ENCODE measurements at places on chromosomes 1 and 21.

DNA sequence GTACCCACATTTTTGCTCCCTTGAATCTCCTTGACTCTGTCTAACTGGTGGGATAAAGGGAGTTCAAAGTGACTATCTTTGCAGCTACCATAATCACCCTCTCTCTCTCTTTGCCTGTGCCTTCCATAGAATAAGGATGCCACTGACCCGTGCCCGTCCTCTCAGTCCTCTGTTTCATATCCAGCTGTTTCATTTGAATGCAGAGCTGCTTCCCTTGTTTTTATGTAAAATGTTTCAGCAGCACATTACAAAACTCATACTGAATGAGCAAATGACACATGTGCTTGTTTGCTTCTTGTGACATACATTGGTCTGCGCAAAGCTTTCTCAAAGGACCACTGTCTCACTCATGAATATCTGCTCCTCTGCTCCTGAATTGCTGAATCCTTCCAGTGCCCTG lies 38.4 kb downstream of the CDC42 start:
- DNase-seq: peak; percentile 34

- peak; percentile 94 for DNase-seq
Observed at GRCh38 chr1:198937231-198938031, 298.6 kb downstream of the PTPRC start.

DNA sequence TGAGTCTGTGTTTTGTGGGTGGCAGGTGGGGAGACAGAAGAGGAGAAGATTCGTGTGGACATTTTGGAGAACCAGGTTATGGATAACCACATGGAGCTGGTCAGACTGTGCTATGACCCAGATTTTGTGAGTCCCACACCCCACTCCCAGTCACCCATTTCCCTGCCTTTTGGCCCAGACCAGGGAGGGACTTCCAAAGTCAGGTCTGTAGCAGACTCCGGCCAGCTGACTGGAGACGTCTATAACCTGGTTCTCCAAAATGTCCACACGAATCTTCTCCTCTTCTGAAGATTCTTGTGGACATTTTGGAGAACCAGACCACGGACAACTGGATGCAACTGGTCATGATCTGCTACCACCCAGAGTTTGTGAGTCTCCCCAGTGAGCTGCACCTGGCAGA lies 1.6 kb downstream of the GSTM5 start:
- no peak for DNase-seq

- DNase-seq: no peak
Observed at GRCh38 chr1:50527249-50527986, 104.2 kb upstream of the DMRTA2 start.

DNA sequence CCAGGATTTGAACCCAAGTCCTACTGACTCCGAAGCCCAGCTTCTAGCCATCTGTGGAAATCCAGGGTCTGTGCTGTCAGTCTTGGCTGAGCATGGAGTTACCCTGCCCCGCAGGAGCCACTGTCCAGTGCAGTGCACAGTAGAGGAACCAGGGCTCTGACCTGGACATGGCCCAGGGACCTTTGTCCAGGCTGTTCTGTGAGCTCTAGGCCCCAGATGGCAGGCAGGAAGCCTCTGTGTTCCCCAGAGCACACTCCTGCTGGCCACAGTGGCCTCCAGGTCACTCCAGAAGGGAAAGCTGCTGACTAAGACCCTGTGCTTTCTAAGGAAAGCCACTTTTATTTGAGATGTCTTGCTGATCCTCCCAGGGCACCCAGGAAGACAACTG lies 13.8 kb downstream of the S100A7A start:
- DNase-seq: no peak

GRCh38 chr1:204448991-204449677 lies 37.5 kb upstream of the PPP1R15B start:
- no peak for DNase-seq

DNA sequence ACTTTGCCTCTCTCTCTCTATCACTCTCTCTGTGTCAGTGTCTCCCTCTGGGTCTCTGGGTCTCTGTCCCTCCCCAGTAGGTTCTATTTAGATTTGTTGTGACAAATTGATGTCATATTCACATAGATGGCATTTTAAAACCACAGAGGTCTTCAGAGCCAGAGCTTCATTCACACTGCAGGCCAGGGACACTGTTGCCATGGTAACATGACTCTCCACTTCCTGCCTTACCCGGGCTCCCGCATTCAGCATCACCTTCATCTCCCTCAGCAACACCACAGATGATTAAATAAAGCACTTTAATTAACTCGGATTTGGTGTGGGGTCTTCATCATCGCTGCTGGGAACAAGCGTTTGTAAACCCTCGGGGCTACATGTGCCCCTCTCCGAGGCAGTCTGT lies 132.6 kb downstream of the ETS2 start:
- DNase-seq: no peak

- DNase-seq: peak; percentile 50
Observed at GRCh38 chr1:207579436-207579799, 65.5 kb upstream of the CR1L start.

DNA sequence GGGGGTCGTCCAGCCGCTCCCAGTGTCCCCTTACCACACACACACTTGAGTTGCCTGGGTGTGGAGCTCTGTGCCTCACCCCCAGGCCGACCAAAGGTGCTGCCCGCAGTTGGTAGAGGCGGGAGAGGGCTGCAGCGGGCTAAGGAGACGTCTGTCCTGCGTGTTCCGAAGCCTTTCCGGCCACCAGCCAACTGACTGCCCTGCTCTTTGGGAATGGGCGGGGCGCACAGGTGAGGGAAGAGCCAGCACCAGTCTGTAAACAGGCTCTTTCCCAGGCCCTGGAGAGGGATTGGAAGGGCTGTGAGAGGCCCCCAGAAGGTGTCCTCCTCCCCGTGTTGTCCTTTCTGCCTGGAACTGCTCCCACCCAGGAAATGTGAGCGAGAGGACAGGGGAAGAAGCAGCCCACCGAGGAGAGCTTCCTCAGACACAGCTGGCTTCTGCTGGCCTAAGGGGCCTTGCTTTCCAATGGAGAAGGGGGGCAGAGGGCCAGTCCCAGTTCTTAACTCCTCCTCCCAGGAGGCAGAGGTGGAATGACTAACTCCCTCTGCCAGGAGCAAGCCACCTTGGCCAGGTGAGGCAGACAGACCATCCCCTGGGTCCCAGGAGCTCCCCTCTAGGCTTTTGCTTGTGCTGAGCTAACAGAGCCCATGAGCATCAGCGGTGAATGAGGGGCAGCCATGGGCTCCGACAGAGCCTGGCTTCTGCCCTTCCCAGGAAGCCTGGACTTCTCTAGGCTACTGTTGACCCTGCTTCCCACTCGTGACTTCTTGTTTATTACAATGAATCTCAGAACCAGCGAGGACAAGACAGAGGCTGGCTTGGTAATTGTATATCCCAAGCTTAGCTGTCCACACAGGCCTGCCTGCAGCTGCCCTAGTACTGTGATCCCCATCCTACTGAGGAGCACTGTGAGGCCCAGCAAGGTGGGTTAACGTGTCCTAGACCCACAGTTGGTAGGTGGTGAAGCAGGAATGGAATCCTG lies 158.1 kb upstream of the COA6 start:
- no peak for DNase-seq

- DNase-seq: no peak
Observed at GRCh38 chr1:228304766-228305395, 97.0 kb downstream of the OBSCN start.

DNA sequence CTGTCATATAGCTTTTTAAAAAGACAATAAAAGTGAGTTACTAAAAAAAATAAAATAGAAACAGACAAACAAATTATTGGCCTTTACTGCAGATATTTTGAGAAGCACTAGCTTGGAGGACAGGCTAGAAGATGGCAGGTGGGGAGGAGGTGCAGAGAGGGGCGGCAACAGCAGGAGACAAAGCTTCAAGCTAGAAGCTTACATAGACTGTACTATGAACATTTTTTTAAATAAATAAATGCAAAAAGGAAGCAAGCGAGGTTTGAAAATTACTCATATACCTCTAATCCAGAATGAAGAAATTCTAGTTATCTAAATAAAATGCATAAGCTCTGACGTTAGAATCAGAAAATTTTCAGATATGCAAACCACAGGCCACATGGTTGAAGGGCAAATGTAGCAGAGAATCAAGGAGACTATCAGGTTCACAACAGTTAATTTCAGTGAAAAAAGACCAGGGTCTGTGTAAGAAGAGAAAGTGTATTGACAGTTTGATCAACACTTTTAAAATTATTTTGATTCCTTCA lies 54.9 kb downstream of the NRIP1 start:
- DNase-seq: no peak

DNA sequence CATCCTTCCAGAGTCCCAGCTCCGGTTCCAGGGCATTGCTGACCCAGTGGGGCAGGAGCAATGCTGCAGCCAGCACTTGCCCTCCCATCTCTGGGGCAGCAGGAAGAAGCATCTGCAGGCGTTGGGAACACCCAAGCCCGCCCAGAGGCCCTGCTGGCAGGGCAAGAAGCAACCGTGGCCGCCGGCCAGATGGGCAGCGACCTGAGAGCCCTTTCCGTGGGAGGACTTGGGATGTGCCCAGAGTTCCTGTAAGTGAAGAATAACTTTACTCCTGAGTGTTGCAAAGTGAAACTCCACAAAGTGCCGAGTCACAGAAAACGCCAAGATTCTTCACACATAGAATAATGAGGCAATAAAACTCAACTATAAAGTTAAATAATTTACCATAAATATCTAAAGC lies 46.0 kb downstream of the GRIK3 start:
- no peak for DNase-seq

GRCh38 chr21:41167348-41168342 lies at the start of gene BACE2:
Gene BACE2 (plus strand): TSS chr21:41168160. CDS start chr21:41168264, 104 bp downstream.
- peak; percentile 64 for DNase-seq

DNA sequence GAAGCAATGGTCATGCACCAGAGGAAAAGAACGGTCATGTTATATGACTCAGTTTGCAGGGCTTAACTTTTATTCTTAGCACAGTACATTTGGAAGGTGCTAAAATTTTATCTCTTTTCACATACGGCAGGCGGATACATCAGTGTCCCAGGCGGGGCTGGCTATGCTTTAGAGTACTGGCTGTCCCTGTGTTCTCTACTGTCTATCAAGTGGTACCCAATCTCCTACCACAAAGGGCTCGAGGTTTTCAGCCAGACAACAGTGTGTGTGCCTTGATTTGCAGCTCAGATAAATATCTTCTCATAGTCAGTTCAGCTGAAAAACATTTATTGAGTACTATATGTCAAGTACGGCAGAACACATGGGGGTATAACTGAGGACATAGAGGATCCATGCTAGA lies 65.3 kb downstream of the URB2 start:
- DNase-seq: no peak

- DNase-seq: no peak
Observed at GRCh38 chr1:57553666-57554065, 129.8 kb upstream of the DAB1 start.

DNA sequence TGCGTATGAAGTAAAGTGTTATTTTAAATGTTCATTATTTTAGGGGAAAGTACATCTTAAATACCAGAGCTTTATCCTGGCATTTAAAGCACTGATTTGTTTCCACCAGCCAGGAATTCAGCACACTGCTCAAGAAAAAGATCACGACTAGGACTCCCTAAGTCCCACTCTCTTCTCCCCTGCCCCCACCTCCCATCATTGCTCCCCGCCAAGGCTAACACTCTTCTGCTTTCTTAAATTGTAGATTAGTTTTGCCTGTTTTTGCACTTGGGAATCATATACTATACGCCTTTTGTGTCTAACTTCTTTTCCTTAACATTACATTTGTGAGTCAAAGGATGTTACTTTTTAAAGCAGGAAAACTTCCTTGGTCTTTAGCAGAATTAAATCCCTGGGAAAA lies 37.5 kb upstream of the C1orf105 start:
- DNase-seq: no peak
